Pancreas (tissue), 10 donors: ENCODE measurements at places on chromosomes 13 and 19. TPM values are rescaled to one million over a fixed set of nuclear protein-coding genes. Genes with fewer than 3 reads are reported as not detected.

DNA sequence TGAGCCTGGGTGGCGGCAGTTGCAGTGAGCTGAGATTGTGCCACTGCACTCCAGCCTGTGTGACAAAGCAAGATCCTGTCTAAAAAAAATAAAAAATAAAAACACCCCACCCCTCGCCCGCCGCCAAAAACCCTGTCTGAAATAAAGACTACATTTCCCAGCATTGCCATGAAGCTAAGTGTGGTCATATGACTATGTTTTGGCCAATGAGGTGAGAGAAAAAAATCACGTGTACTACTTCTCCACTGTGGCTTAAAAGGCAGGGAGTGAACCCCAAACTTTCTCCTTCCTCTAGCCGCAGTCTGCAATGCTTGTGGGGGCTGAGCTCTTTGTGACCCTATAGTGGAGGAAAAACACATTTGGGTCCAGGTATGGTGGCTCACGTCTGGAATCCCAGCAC, 54.9 kb downstream of the COLGALT1 start:
- DNase-seq = no peak

GRCh38 chr19:18777301-18778075, 13.6 kb downstream of the COMP start:
- DNase-seq = no peak

The CTU1 gene
- total RNA-seq = 3.7 TPM

DNA sequence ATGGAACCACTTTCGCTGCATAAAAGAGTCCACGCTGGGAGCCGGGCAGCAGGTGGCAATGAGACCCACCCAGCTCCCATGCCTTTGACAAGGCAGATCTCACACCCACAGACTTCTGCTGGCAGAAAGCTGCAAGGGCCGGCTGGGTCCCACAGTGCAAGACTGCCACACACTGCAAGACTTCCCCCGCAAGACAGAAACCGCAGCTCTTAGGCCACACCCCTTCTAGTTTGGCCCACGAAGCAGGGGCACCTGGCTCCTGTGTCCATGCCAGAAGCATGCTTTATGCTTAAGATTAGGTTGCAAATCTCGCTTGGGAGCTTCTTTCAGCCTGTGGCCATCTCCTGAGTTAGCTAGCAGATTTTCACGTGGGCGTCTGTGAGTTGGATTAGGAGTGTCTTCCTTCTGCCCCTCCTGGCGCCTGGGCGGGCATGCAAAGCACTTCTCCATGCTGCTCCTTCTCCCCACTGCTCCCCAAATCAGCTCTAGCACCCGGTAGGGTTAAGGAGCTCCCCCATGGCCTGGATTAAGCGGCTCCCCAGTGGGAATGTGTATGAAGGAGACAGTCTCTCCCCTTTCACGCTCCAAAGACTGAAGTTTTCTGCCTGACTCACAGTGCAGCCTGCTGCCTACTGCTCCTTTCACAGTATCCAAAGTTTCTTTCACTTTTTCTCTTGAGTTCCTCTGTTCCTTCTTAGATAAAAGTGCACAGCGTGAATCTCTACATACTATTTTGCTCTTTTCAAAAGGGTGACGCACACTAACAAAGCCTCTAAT, 17.7 kb downstream of the GPC6 start:
- no peak for DNase-seq

GRCh38 chr13:34733721-34734120, 208.3 kb upstream of the NBEA start:
- no peak for DNase-seq

DNA sequence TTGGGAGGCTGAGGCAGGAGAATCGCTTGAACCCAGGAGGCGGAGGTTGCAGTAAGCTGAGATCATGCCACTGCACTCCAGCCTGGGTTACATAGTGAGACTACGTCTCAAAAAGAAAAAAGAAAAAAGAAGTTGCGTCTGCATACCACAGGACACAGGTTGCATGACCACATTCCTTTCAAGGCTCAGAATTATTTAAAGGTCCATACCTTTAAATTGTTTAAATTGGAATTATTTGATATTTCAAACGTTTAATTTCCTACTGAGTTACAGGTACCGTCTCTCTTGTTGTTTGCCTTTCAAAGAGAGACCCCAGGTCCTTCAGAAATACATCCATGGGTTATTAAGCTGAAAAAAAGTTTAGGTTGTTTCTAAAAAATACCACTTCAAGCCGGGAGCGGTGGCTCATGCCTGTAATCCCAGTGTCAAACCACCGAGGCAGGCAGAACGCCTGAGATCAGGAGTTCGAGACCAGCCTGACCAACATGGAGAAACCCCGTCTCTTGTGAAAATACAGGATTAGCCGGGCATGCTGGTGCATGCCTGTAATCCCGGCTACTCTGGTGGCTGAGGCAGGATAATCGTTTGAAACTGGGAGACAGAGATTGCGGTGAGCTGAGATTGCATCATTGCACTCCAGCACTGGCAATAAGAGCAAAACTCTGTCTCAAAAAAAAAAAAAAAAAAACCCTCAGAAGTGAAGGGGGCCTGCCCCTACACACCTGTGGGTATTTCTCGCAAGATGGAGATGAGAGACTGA, 18.6 kb downstream of the ZNF816 start:
- DNase-seq = no peak

The NAT14 gene
- total RNA-seq = 8.1 TPM

DNA sequence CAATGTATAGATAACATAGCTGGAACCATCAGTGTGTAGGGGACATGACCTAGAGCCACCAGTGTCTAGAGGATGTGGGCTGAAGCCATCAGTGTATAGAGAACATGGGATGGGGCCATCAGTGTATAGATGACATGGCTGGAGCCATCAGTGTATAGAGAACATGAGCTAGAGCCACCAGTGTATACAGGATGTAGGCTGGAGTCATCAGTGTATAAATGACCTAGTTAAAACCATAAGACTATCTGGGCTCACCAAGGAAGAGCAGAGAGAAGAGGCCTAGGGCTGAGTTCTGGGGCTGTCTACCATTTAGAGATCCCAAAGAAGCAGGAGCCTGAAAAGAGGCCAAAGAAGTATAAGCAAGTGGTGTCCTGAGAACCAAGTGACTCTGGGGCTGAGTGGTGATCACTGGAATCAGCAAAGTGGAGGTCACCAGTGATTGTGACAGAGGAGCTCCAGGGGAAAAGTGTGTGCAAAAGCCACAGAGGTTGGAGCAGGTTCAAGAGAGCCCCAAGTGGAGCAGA, 41.0 kb downstream of the RFX2 start:
- DNase-seq = no peak

DNA sequence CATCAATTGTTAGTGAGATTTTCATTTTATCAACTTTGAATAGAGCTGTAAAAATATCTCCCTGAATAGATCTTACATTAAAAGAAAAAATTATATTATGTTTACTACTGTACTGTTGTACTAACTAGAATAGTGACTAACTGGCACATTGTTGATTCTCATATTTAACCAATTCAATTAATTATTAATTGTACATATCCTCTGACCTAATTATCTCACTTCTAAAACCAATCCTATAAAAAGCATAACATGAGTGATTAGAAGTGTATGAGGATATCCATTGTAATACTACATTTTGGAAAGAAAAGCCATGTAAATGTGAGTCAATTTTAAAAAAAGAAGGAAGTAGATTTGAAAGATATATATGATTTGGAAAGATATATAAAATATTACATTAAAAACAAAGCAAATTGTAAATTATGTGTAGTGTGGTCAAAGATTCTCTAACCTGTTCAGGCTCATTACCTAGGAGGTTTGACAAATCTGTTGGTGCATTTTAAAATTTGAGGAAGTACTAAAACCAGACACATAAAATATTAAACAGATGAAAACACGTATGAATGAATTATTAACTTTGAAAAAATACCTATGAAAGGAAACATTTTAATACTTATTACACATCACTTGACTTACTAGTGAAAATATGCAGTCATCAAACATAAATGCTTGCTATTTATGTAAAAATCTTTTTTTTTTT, 829.8 kb upstream of the SLC10A2 start:
- DNase-seq = no peak

GRCh38 chr19:21910318-21910717, 74.3 kb upstream of the ZNF43 start:
- DNase-seq = no peak

GRCh38 chr13:113034451-113035212, 65.6 kb downstream of the MCF2L start:
- no peak for DNase-seq

- no peak for DNase-seq
Measured at GRCh38 chr13:23671377-23671776, 101.2 kb downstream of the TNFRSF19 start.

- no peak for DNase-seq
Measured at GRCh38 chr19:49287141-49287770, 37.7 kb downstream of the SLC6A16 start.

GRCh38 chr13:53010374-53011105, 18.1 kb upstream of the OLFM4 start:
- peak; percentile 88 for DNase-seq

- DNase-seq = no peak
Measured at GRCh38 chr13:79501538-79502232, 20.7 kb downstream of the NDFIP2 start.

GRCh38 chr13:73465617-73465971, 406.8 kb downstream of the KLF5 start:
- DNase-seq = no peak

The ZMYM2 gene
- total RNA-seq = 31.5 TPM
